GM06990 (cell line): ENCODE measurements at places on chromosomes 4 and X.

DNA sequence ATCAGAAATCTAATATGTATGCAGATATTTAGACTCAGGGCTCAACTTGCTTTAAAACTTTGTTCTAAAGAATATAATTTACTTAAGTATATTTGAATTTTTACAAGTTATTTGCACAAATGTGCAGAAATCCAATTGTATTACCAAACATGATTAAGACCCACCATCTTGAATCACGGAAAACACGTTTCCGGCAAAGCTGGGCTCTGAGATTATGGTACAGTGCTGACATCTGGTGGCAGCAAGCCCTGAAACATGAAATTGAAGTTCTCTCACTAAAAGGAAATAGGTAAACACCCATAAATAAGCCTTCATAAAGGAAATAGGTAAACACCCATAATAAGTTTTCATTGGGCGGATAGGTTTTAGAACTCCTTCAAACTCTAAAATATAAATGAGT, 98.3 kb upstream of the MAOA start:
- DNase-seq: peak; percentile 8

DNA sequence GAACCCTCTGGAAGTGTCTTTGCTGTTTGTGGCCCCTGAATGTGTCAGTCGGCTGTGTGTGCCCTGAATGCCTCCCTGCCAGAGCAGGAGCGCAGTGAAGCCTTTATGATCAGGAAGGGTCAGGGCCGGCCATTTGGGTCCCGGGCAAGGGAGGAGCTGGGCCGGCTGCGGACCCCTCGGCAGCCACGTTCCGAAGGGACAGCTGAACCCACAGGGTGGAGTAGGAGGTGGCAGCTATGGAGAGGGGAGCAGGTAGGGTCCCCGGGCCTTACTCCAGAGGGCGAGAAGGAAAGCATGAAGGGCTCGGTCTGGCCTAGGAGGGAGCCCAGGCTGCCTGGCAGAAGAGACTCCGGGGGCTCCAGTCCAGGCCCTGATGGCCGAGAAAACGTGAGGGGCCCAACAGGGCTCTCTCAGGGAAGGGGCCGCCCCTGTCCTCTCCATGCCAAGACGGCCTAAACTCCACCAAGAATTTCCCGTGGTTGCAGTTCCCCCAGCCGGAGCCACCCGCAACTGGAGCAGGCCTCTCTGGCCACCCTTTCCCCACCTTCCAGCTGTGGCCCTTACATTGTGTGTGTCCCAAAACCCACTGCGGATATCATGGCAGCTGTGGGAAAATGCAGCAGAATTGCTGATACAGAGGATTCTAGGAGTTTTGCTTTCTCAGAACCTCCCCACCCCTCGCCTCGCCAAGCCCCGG, 182.2 kb upstream of the STK26 start:
- no peak for DNase-seq

DNA sequence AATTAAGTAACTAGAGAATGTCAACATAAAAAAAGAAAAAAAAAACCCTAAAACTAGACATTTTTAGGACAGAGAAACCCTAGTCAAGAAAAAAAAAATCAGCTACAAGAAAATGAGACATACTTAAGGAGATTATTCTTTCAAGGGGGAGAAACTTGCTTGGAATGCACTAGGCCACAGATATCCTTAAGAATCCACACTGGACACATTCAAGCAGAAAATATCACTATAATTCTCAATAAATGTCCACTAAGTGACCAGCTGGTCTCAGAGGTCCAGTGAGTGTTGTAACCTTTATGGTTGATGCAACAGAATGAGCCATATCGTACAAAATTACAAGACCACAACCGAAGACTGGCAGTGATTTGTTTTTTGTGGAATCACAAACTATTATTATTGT, 15.6 kb upstream of the IBSP start:
- DNase-seq: no peak

- no peak for DNase-seq
Measured at GRCh38 chr4:55367084-55367722, 21.2 kb downstream of the SRD5A3 start.

- DNase-seq: no peak
Measured at GRCh38 chr4:128349921-128350320, 62.3 kb upstream of the PGRMC2 start.
